Uterus (tissue), 4 donors: ENCODE measurements at places on chromosomes 13 and 19. TPM values are rescaled to one million over a fixed set of nuclear protein-coding genes. Genes with fewer than 3 reads are reported as not detected.
A peak's percentile ranks its signal among the peaks of the same experiment; 100 is the strongest.

- no peak for DNase-seq
Measured at GRCh38 chr13:51255556-51255955, 33.4 kb downstream of the FAM124A start.

- no peak for DNase-seq
Measured at GRCh38 chr13:100855151-100855550, 180.6 kb upstream of the TMTC4 start.

DNA sequence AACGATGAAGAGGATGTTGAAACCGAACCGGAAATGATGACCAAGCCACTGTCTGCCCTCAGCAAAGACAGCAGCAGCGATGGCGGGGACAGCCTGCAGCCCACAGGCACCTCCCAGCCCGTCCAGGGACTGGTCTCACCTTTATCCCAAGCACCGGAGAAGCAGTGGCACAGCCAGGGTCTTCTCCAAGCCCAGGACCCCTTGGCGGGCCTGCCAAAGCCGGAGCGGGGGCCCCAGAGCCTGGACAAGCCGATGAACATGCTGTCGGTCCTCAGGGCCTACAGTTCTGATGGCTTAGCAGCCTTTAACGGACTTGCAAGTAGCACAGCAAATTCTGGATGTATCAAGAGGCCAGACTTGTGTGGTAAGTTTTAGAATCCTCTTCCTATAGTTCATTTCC lies 177.0 kb downstream of the ZNF536 start:
- no peak for DNase-seq

DNA sequence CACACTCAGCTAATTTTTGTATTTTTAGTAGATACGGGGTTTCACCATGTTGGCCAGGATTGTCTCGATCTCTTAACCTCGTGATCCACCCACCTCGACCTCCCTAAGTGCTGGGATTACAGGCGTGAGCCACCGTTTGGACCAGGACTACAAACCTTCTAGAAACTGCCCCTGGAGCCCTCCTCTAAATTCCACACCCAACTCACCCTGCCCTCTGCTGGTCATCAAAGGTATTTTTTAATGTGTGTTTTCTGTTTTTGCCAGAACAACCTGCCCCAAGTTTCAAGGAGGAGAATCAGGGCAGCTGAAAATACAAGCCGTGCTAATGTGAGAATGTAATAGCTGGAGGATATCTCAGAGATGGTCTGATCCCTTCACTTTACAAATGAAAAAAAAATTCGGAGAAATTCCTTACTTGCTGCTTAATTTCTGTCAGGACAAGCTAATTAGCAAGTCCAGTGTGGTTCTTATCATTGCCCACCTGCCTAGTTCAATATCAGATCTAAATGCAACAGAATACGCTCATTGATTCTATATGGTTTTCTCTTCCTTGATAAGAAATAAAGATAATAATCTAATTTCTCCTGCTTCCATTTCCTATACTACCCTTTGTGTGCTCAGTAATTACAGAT lies 4.1 kb downstream of the ATP8A2 start:
- DNase-seq, result no peak

GRCh38 chr13:20901668-20902437 lies 693 bp downstream of the XPO4 start:
- no peak for DNase-seq

- DNase-seq, result no peak
Measured at GRCh38 chr13:91660076-91660415, 261.6 kb downstream of the GPC5 start.

DNA sequence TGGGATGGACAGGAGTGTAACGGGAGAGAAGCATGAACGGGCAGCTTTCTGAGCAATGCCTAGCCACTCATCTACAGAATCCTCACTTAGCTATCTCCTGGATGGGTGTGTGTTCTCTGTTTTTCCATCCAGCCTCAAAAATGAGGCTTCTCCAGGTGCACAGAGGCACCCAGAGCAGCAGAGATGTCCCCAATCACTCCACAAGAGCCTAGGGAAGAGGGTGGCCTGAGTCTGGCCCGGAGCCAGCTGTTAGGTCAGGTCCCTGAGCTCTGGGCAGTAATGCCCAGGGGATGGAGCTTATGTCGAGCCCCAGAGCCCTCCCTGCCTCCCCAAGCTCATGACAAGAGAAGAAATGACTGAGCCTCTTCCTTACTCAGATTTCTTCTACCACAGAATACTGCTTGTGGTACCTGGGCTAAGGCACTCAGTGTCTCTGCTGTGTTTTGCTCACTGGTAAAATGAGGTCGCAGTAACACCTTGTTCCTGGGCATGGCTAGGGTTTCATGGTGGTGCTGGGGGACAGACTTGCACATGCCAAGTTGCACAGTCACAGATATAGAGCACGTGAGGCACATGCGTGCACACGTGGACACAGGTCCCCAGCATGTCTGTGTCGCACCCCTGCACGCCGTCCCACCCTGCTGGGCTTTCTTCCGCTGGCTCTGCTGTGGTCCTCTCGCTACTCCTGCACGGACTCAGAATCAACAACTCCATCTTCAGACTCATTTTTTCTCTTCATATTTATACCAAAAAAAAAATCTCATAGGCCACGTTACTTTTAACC lies 86.6 kb upstream of the SOX1 start:
- DNase-seq, result no peak

DNA sequence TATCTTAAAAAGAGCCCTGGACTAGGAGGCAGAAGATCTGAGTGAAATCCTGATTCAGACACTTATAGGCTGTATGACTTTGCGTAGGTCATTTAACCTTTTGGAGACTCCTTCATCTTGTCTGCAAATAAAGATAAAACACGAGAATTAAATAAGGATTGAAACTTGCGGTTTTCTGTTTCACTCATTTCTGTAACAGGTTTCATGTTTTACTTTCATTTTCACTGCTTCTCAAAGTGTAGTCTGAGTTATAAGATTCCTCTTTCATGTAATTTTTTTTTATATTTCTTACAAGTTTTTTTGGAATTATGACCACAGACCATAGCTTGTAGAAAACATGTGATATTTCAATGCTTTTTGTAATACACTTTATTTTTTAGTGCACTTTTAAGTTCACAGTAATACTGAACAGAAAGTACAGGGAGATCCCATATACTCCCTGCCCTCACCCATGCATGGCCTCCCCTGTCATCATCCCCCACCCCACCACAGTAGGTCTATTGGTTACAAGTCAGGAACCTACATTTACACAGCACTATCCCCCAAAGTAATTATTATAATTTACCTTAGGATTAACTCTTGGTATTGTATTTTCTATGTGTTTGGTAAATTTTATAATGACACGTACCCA lies 174.6 kb downstream of the ITGBL1 start:
- no peak for DNase-seq

DNA sequence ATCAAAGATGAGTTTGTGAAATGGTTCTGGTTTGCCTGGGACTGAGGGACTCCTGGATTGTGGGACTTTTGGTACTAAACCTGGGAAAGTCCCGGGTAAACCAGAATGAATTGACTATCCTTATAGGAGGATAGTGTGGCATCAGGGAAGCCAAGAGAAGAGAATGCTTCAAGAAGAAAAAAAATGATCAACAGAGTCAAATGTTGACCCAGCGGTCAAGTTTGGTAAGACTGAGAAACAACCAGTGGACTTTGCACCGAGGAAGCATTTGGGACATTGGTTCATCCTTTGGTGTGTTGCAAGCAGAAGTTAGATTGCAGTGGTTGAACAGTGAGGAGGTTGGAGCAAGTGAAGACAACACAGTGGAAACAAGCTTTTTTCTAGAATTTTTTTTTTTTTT lies 33.5 kb downstream of the CLEC17A start:
- DNase-seq, result no peak

DNA sequence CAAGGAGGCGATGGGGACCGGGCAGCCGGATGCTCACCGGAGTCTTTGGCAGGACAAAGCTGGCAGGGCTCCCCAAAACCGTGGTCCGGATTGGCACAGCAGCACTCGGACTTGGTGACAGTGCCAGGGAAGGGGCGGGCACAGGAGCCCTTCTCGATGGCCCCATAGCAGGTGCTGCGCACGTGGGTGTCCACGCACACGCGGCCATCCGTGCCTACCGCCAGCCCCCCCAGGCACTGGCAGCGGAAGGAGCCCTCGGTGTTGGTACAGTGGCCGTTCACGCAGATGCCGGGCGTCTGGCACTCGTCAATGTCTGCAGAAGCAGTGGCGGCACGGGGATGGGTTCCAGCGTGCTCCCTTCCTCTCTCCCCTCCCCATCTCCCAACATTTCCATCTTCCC lies 17.9 kb downstream of the FBN3 start:
- DNase-seq, result no peak

- DNase-seq, result no peak
Measured at GRCh38 chr19:46066471-46066870, 25.7 kb upstream of the IGFL4 start.

- DNase-seq, result peak; percentile 73
Measured at GRCh38 chr19:43534816-43535761, 2.1 kb downstream of the ZNF575 start.

GRCh38 chr19:15318241-15318691 lies 14.1 kb downstream of the BRD4 start:
- DNase-seq, result no peak

DNA sequence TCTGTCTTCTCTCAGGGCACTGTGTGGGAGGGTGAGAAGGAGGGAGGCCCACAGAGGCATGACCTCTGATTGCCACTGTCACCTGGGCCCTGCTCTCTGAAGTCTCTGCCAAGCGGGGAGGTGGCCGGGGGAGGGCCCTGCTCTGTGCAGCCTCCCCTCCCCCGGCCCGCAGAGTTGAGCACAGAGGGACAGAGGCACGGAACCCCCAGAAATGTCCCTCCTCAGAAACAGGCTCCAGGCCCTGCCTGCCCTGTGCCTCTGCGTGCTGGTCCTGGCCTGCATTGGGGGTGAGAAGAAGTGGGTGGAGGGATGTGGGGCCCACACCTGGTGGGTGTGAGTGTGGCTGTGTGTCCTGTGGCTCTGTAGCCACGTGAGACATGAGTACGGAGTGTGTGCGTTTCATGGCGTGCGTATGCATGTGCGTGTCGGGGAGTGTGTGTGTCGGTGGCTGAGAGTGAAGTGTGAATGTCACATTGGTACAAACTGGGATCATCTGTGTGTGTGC lies at the start of gene APOC4:
Gene APOC4 (plus strand): TSS at position 171 of the 505 bp plus-strand sequence. CDS start 41 bp downstream, at position 212.
- no peak for DNase-seq

GRCh38 chr19:4704317-4704673 lies 19.3 kb downstream of the DPP9 start:
- DNase-seq, result no peak

DNA sequence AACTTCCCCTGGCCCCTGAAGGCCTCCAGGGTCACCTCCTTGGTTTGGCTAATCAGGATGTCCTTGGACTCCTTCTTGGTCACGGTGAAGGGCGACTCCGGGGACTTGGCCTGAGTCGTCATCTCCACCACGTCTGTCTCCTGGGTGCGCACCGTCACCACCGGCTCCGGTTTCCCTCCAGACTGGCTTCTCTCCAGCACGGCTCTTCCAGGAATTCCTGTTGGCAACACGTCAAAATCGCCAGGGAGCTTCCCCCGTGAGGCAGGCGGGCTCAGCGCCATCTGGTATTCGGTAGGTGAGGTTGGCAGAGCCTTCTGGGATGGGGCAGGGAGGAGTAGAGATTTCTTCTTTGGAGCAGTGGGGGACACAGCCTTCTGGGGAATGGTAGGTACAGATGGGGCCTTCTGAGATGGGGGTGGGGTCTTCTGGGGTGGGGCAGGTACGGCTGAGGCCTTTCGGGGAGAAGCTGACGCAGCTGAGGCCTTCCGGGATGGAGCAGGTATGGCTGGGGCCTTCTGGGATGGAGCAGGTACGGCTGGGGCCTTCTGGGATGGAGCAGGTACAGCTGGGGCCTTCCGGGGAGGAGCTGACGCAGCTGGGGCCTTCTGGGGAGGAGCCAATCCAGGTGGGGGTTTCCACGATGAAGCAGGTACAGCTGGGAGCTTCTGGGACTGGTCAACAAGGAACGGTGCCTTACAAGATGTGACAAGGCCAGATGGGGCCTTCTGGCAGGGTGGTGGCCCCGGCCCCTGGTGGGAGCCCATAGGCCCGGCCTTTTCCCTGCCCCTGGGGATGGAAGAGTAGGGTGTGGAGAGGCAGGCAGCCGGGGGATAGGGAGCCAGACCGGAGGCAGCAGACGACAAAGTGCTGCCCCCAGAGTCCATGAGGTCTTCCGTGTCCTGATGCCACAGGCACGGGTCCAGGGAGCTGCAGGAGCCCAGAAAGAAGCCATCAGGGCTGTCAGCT lies 3.8 kb downstream of the GARIN5B start:
- DNase-seq, result no peak

GRCh38 chr13:102881819-102882686 lies 36.2 kb downstream of the ERCC5 start:
- DNase-seq, result no peak

GRCh38 chr19:45972947-45973540 lies 621 bp downstream of the NOVA2 start:
- DNase-seq, result no peak

DNA sequence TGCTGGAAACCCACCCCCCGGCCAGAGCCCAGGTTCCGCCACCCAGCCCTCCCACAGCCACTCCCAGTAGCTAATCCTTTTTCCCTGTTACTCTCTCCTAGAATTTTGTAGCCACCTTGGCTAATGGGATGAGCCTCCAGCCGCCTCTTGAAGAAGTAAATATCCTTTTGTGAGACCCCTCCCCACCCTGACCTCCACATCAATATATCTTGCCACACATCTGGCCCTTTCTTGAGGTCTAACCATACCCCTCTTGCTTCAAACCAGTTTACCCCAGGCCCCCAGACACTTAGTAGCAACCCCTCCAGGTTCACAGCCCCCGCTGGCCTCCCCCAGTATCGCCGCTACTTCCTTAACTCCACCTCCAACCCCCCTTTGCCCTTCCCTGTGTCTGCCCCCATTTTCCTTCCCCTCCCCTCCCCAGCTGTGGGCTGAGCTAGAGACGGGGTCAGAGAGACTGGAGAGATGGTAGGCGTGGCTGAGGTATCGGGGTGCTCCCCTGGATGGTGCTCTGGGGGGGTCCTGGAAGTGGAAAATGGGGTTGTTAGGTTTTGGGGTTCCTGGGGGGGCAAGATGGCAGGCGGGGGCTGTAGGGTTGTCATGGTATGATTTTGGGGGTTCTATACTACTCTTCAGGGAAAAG lies 2.8 kb downstream of the PRMT1 start:
- DNase-seq, result no peak

- no peak for DNase-seq
Measured at GRCh38 chr19:27673986-27674385, 1539.0 kb downstream of the UQCRFS1 start.

DNA sequence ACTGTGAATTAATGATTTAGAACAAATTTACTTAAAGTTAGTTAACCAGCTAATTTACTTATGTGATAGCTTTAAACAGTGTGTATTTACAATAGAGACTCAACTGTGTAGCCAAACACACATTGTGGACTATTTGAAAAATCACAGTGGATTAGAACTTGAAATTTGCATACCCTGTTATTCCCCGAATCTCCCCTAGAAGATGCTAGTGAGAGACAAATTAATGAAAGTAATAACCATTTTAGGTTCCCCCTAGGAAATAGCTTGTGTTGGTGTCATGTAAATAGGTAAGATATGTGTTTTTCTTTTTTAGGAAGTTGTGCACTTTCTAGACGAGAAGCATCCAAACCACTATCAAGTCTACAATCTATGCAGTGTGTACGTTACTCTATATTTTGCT lies 98.5 kb downstream of the C1QTNF9 start:
- no peak for DNase-seq

- no peak for DNase-seq
Measured at GRCh38 chr19:54952591-54953344, 5.4 kb upstream of the NLRP7 start.

- DNase-seq, result no peak
Measured at GRCh38 chr19:18966307-18966706, 25.3 kb upstream of the HOMER3 start.

Gene IGSF23
- not detected for total RNA-seq

Gene KLF1
- not detected for total RNA-seq

Gene STARD13
- 65.6 TPM for total RNA-seq

Gene IL17D
- not detected for total RNA-seq

Gene RPL13A
- total RNA-seq, result 3,484 TPM

Gene PDE4C
- not detected for total RNA-seq

Gene ZNF324B
- 17.5 TPM for total RNA-seq

Gene KIRREL2
- total RNA-seq, result not detected

Gene NKPD1
- total RNA-seq, result not detected
